Stimulated activated CD8-positive, alpha-beta memory T cell treated with anti-CD3 and anti-CD28 coated beads, Interleukin-4, amount 100 ng/mL, for 1 hour (primary cell): ENCODE measurements at places on chromosomes 6 and 20.

DNA sequence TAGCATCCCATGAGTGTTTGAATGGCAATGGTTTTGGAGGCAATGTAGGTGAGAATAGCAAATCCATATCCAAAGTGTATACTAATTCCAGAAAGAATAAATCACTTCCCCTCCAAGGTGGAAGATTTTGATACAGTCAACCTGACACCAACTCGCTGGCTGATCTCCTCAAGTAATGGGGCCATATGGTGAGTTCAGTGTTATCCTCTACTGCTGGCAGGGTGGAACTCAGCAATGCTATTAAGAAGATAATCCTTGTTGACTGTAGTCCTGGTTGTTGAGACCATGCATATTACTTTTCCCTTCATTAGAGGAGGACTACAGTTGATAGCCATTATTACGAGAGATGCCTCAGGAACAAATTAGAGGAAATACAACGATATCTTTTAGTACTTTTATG is 17.8 kb upstream of the HLA-DQB1 start:
- no peak for DNase-seq

- no peak for DNase-seq
Observed at GRCh38 chr6:125930765-125931418, 25.7 kb upstream of the HINT3 start.

GRCh38 chr6:82183642-82184282 is 63.8 kb downstream of the IBTK start:
- DNase-seq, result no peak

DNA sequence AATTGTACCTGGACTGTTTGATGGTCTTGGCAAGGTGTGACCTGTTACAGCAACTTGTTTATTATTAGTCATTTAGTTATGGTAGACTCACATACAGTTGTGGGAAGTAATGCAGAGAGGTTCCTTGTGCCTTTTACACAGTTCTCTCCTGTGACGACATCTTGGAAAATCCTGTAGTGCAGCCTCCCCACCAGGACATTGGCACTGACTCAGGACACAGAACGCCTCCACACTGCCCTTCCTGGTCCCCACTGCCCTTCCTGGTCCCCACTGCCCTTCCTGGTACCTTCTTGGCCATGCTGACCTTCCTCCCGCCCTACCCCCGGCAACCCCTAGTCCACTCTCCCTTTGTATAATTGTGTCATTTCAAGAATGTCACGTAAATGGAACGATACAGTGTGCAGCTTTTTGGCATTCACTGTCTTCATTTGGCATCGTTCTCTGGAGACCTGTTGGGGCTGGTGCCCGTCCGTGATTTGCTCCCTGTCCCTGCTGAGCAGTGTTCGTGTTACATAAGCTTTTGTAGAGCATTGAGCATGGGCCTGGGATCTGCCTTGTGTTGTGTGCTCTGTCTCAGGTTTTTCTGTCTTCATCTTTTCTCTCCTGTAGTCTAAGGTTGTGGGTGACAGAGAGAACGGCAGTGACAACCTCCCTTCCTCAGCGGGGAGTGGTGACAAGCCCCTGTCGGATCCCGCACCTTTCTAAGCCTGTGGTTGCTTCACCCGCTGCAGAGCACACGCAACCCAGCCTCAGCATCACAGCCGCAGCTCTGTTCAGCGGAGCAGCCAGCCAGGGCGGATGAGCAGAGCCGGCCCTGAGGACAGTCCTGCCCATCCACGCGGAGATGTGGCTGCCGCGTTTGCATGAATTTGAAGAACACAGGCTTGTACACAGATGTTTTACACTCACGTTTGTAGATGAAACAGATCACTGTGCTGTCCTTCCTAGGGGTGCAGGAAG is 5.4 kb upstream of the DNAJC5 start:
- DNase-seq, result no peak

GRCh38 chr20:37389241-37389747 is 43.4 kb downstream of the SRC start:
- DNase-seq, result no peak

DNA sequence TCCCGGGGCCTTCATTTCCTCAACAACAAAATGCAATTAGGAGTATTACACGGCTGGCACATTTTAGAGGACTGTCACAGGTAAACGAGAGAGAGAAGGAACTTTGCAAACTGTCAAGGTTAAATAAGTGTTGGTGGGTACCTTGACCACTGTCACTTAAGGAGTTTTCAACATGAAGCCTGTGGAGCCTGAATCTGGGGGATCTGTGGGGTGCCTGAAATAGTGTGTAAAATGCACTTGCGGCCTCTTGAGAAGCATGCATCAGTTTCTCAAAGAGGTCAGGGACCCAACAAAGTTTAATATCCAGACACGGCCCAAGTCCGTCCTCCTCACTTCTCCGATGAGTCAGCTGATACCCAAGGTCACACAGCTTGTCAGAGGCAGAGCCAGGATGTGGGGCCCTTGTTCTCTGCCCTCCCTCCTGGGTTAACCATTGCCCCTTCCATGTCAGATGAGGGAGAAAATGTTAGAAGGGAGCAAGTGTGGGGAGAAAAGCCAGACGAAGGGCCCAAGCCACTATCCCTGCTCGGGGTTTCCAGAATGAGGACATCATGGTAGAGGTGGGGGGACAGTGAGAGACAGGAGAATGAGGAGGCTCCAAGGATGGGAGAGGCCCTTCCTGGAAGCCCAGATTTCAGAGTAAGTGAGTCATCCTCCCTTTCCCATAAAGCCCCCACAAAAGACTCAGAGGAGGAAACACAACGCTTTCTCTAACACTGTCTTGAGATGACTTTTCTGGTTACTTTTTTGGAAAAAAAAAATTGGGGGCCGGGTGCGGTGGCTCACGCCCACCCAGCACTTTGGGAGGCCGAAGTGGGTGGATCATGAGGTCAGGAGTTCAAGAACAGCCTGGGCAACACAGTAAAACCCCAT is 42.2 kb downstream of the C6orf132 start:
- no peak for DNase-seq

GRCh38 chr6:163708466-163708865 is 293.9 kb downstream of the QKI start:
- DNase-seq, result no peak

- DNase-seq, result no peak
Observed at GRCh38 chr6:168244961-168245551, 74.5 kb downstream of the DACT2 start.

- DNase-seq, result no peak
Observed at GRCh38 chr6:136987526-136987925, 57.2 kb downstream of the IL20RA start.
